ENCODE measurements at places on chromosomes 16 and 17.

GRCh38 chr16:22312897-22313781 is 15.9 kb downstream of the POLR3E start:
- no peaks in the 10 kb centered on the region for H3K4me1 ChIP-seq
- no peak overlapping the region for H3K4me3 ChIP-seq
- peak overlapping the region; percentile 10 for H3K27ac ChIP-seq
- peaks cover 34% of the 10 kb centered on the region for H3K36me3 ChIP-seq
- H3K27me3 ChIP-seq: no peaks in the 10 kb centered on the region

GRCh38 chr16:57863434-57864160 is 61.3 kb upstream of the KIFC3 start:
- H3K27me3 ChIP-seq: peaks cover 26% of the 10 kb centered on the region
- no peaks in the 10 kb centered on the region for H3K4me1 ChIP-seq
- no peak overlapping the region for H3K27ac ChIP-seq
- no peaks in the 10 kb centered on the region for H3K36me3 ChIP-seq

DNA sequence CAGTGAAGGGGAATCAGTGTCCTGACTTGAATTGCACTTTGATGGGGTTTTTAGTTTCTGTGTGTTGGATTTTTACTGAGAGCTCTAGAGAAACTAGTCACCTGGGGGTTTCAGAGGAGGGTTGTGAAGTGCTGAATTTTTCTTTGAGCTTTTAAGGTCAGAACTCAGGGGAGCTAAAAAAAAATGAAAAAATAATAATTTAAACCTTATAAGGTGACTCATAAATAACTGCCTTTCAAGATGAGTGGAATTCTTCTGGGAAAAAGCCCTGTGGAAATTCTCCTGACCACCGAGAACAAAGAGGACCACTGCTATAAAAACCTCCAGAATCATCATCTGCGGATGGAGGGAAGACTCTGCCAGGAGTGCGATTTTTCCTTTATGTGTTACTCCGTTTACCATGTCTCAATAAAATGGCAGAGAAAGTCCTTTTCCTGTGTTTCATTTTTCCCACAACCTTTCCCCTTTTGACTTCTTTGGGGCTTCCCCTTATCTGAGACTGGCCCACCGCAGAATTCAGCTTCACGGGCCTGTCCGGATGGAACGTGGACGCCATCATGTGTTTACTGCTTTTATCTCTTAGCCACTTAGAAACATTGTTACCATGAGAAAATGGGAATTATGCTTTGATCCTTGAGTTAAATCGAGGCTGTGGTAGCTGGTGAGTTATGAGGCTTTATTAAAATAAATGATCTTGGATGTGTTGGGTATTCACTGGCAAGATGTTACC is 39.7 kb downstream of the RPTOR start:
- no peak overlapping the region for H3K4me3 ChIP-seq
- H3K4me1 ChIP-seq: peaks cover 23% of the 10 kb centered on the region
- peak overlapping the region; percentile 33 for H3K27ac ChIP-seq
- no peak for DNase-seq
- peaks cover 5% of the 10 kb centered on the region for H3K36me3 ChIP-seq

GRCh38 chr16:15538507-15538906 is 104.1 kb downstream of the BMERB1 start:
- DNase-seq: no peak
- H3K36me3 ChIP-seq: no peaks in the 10 kb centered on the region
- H3K27me3 ChIP-seq: no peaks in the 10 kb centered on the region
- H3K4me1 ChIP-seq: no peaks in the 10 kb centered on the region
- H3K27ac ChIP-seq: no peak overlapping the region

DNA sequence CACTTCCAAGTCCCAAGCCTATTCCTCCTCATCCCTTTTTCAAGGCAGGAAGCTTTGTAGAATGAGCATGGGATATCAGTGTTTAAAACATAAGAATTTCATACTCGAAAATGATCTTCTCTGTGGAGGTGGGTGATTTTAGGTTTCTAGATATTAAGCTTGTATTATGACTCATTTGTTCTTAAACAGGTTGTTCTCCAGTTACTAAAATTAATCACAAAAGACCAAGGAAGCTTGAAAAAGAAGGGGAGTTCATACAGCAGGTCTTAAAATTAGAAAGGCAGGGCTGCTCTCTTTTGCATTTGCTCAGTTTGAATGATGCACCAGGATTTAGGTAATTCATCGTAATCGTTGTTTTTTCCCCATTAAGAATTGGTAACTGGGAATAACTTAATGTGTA is 208.7 kb downstream of the PRKCA start:
- no peaks in the 10 kb centered on the region for H3K27me3 ChIP-seq
- H3K4me3 ChIP-seq: peak overlapping the region; percentile 7
- H3K27ac ChIP-seq: peak overlapping the region; percentile 51
- peaks cover 30% of the 10 kb centered on the region for H3K36me3 ChIP-seq
- peaks cover 65% of the 10 kb centered on the region for H3K4me1 ChIP-seq

GRCh38 chr16:14307527-14308367 is 236.6 kb downstream of the MRTFB start:
- no peaks in the 10 kb centered on the region for H3K36me3 ChIP-seq
- no peak overlapping the region for H3K4me3 ChIP-seq
- H3K4me1 ChIP-seq: peaks cover 12% of the 10 kb centered on the region
- no peak for DNase-seq

DNA sequence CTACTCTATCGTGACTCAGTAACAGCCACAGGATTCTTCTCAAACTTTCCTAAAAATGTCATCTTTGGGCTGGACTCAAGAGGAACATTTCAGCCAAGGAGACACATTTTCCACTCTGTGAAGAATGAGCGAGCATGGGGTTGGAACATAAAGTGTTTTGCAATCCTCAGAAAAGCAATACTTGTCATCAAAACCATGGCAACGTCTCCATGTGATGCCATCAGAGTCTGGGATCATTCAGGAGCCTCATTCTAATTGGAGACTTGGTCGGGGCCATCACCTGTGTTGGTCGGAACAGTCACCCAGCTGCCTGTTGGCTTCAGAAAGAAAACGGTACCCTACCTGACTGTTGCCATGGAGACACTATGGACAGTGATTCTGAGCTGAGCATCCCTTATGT is 25.5 kb downstream of the MYOCD start:
- H3K27ac ChIP-seq: no peak overlapping the region
- H3K4me3 ChIP-seq: no peak overlapping the region
- no peaks in the 10 kb centered on the region for H3K4me1 ChIP-seq
- no peaks in the 10 kb centered on the region for H3K36me3 ChIP-seq
- no peak for DNase-seq
- H3K27me3 ChIP-seq: no peaks in the 10 kb centered on the region

DNA sequence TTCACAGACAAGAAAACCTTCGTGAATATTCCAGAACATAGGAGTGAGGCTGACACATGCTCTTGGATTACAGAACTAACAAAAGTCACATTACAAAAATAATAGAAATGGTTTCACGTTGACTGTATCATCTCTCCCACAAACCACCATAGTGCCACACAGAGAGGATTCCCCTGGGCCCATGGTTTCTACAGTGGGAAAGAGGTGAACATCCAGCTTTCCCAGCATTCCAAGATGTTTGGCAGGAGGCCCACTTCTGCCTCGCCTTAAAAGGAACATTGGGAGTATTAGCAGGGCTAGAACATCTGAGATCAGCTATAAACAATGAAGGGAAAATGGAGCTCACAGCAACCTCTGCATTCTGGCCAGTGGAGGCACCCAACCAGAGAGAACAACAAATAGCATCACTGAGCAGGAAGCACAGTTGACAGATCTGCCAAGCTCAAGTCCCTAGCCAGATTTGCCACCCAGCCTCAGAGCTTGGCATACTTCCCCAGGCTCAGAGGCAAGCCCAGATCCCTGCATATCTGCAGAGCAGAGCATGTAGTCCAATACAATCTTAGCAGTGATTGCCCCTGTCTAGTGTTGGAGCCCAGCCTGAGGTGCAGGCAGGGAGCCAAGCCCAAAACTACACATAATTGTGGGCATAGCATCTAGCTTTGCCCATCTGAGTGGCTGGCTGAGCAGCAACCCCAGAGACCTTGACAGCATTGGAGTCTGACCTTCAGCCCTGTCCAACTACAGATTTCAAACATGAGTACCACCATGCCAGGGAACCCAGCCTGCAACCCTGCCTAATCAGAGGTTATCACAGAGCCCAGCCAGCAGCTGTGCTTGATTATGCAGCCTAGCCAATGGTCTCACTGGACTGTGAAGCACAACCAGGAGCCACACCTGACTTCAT is 260.4 kb downstream of the CEP112 start:
- no peaks in the 10 kb centered on the region for H3K4me1 ChIP-seq
- no peak for DNase-seq

DNA sequence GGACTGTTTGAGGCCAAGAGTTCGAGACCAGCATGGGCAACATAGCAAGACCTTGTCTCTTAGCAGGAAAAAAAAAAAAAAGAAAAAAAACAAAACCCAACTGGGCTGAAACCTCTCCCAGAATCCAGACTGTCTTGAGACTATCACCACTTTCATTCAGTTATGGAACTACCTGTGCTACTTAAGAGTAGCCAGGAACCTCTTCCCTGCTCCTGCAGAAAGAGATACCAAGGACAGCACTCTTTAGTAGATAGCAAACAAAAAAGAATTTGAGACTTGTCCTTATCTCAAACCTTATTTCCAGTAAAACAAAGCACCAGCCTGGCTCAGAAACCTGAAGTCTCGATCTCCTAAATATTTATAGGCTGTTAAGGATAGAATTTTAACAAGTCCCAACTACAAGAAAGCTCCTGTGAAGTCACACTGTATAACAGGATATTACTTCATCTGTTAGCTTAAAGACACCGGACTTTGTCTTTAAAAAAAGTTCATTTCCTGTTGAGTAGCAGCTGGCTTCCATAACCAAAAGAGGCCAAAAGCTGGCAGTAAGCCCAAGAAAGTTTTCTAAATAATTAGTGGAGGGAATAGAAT is 5.1 kb downstream of the CDR2 start:
- no peaks in the 10 kb centered on the region for H3K27me3 ChIP-seq
- peaks cover 64% of the 10 kb centered on the region for H3K4me1 ChIP-seq
- H3K27ac ChIP-seq: peak overlapping the region; percentile 8
- H3K4me3 ChIP-seq: peak overlapping the region; percentile 39

- no peak overlapping the region for H3K27ac ChIP-seq
- no peaks in the 10 kb centered on the region for H3K36me3 ChIP-seq
- no peak for DNase-seq
- H3K4me1 ChIP-seq: peaks cover 8% of the 10 kb centered on the region
- H3K4me3 ChIP-seq: no peak overlapping the region
- peaks cover 8% of the 10 kb centered on the region for H3K27me3 ChIP-seq
Observed at GRCh38 chr17:42519546-42520491, 16.2 kb upstream of the NAGLU start.

- no peak for DNase-seq
- H3K27ac ChIP-seq: no peak overlapping the region
- H3K4me3 ChIP-seq: no peak overlapping the region
- no peaks in the 10 kb centered on the region for H3K36me3 ChIP-seq
- H3K27me3 ChIP-seq: no peaks in the 10 kb centered on the region
- H3K4me1 ChIP-seq: no peaks in the 10 kb centered on the region
Observed at GRCh38 chr16:4976079-4976478, 17.9 kb downstream of the SEC14L5 start.

DNA sequence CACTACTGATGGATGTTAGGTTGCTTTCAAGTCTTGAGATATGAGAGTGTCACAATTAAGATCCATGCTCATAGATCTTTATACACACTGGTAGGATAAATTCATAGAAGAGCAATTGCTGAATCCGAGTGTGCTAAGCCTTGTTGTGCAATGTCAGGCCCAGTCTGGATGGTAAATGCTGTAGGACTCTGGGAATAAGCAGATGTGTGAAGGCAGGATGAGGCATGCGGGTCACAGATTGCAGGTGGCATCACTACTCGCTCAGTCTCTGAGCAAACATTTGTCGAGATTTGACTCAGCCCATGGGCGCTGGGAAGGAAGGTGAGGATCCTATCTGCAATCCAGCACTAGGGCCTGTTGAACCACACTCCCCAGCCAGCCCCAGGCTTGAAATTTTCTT is 40.7 kb downstream of the TMEM186 start:
- no peak for DNase-seq
- no peaks in the 10 kb centered on the region for H3K36me3 ChIP-seq
- no peaks in the 10 kb centered on the region for H3K4me1 ChIP-seq
- H3K27me3 ChIP-seq: no peaks in the 10 kb centered on the region
- H3K4me3 ChIP-seq: no peak overlapping the region
- no peak overlapping the region for H3K27ac ChIP-seq

DNA sequence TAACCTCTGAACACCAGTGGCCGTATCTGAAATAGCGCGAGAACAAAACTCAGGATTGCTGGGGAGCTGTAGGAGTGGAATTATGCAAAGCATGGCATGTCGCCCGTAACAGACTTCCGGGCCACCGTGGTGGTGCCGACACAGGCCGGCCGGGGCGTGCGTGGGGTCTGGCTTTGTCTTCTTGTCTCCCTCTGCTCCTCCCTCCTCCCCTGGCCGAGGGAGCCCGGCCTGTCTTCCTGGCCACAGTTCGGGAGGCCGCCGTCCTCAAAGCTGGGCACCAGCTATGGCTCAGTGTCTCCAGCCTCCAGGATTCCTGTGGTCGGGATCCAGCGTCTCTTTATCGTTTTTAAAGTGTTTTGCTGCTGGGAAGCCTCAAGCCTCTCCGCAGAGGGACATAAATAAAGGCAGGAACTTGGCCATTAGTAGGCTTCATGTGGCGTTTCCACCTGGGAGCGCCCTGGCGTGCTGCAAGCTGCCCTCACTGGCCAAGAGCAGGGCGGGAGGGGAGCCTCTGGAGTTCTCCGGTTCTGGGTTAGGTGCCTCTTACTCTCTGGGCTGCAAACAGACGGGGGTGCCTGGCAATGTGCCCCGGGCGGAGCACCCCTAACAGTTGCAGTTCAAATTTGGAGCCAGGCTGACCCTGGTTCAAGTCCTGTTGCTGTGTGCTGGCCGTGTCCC is 22.0 kb upstream of the NPTX1 start:
- H3K4me1 ChIP-seq: peaks cover 5% of the 10 kb centered on the region
- no peak overlapping the region for H3K4me3 ChIP-seq
- no peak overlapping the region for H3K27ac ChIP-seq

DNA sequence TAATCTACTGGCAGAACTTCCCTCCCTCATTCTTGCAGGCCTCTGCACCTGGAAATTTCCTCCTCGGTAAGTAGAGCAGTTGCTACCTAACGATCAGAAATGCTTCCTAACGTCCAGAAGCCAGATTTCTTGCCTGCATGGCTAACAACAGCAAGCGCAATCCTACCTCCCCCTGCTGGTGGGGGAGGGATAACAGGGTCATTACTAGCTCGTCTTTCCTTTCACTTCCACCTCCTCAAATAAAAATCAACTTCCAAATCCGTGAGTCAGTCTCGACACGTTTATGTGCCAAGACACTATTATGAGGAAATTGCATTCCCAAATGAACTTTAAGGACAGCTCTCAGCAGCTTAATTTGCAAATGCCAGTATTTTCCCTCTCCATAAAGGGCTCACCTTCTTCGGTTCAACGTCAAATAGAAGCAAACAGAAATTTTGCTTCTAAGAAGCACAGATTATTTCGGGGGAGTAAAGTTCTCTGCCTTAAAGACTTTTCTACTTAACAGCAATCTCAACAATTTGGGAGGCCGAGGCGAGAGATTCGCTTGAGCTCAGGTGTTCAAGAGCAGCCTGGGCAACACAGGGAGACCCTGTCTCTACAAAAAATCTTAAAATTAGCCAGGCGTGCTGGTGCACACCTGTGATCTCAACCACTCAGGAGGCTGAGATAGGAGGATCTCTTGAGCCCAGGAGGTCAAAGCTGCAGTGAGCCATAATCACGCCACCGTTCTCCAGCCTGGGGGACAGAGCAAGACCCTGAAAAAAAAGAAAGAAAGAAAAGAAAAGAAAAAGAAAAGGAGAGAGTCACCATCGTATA is 188.6 kb upstream of the PSMD7 start:
- peak overlapping the region; percentile 69 for H3K4me3 ChIP-seq
- no peaks in the 10 kb centered on the region for H3K36me3 ChIP-seq
- no peaks in the 10 kb centered on the region for H3K27me3 ChIP-seq
- H3K27ac ChIP-seq: no peak overlapping the region
- peaks cover 2% of the 10 kb centered on the region for H3K4me1 ChIP-seq
- DNase-seq: no peak

GRCh38 chr16:1978476-1979120 is 2.7 kb downstream of the NOXO1 start:
- peaks cover 6% of the 10 kb centered on the region for H3K36me3 ChIP-seq
- no peak overlapping the region for H3K27ac ChIP-seq
- H3K4me3 ChIP-seq: no peak overlapping the region

Measured in T-helper 2 cell treated with Interferon-gamma antibody and Interleukin-4, amounts not matched to agents 5 μg/mL and 100 μg/mL, for 36 hours (primary cell).